SJCRH30 (cell line): ENCODE measurements at places on chromosomes 5 and 9. TPM values are rescaled to one million over a fixed set of nuclear protein-coding genes. Genes with fewer than 3 reads are reported as not detected.

- no peaks in the 10 kb centered on the region for H3K36me3 ChIP-seq
- DNase-seq = no peak
- no peaks in the 10 kb centered on the region for H3K27me3 ChIP-seq
- no peak overlapping the region for H3K27ac ChIP-seq
- no peaks in the 10 kb centered on the region for H3K4me1 ChIP-seq
Measured at GRCh38 chr5:56195016-56195415, 38.1 kb downstream of the ANKRD55 start.

GRCh38 chr9:136283291-136284235 lies 20.3 kb downstream of the CCDC187 start:
- no peak overlapping the region for H3K27ac ChIP-seq
- no peaks in the 10 kb centered on the region for H3K36me3 ChIP-seq
- peak; percentile 81 for DNase-seq

- H3K4me1 ChIP-seq = peaks cover 33% of the 10 kb centered on the region
- no peak overlapping the region for H3K4me3 ChIP-seq
- H3K27me3 ChIP-seq = no peaks in the 10 kb centered on the region
- no peaks in the 10 kb centered on the region; the same call in 1 of the 2 replicates for H3K36me3 ChIP-seq
Measured at GRCh38 chr9:134433909-134434882, 107.9 kb downstream of the RXRA start.

DNA sequence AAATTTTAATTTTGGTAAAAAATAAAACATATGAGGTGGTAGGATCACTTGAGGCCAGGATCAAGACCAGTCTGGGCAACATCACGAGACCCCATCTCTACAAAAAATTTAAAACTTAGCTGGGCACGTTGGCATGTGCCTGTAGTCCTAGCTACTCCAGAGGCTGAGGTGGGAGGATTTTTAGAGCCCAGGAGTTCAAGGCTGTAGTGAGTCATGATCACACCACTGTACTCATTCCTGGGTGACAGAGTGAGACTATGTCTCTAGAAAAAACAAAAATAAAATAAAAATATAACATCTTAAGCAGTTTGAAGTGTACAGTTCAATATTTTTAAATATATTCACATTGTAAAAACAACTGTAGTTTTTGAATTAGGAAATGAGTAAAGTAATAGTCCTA lies 108.3 kb downstream of the SMIM15 start:
- no peaks in the 10 kb centered on the region for H3K27me3 ChIP-seq
- H3K36me3 ChIP-seq = no peaks in the 10 kb centered on the region
- H3K27ac ChIP-seq = no peak overlapping the region
- peaks cover 33% of the 10 kb centered on the region for H3K4me1 ChIP-seq
- no peak for DNase-seq

DNA sequence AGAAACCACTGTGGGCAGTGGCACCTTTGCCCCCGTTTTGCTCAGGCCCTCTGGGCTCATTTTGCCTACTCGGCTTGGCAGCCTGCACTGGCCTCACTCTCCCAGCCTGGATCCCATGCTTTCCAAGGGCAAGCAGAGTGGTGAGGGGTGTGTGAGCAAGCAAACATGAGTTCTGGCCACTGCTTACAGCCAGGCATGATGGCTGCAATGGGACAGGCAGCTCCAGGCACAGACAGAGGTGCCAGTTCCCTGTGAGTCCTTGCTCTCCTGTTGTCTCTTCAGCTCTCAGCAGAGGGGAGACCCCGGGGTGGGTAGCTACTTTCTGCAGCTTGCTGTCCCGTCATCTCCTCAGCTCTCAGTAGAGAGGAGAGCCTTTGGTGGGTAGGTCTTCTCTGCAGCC lies 35.2 kb upstream of the TYRP1 start:
- H3K4me3 ChIP-seq = no peak overlapping the region
- H3K27ac ChIP-seq = no peak overlapping the region
- H3K4me1 ChIP-seq = no peaks in the 10 kb centered on the region
- H3K27me3 ChIP-seq = no peaks in the 10 kb centered on the region

The MED22 gene
- 60.2 and 71.8 TPM in 2 replicates for total RNA-seq

The SCGB3A2 gene
- total RNA-seq = not detected in 2 replicates
